ENCODE measurements at places on chromosomes 2 and 18.
A peak's percentile ranks its signal among the peaks of the same experiment; 100 is the strongest.

DNA sequence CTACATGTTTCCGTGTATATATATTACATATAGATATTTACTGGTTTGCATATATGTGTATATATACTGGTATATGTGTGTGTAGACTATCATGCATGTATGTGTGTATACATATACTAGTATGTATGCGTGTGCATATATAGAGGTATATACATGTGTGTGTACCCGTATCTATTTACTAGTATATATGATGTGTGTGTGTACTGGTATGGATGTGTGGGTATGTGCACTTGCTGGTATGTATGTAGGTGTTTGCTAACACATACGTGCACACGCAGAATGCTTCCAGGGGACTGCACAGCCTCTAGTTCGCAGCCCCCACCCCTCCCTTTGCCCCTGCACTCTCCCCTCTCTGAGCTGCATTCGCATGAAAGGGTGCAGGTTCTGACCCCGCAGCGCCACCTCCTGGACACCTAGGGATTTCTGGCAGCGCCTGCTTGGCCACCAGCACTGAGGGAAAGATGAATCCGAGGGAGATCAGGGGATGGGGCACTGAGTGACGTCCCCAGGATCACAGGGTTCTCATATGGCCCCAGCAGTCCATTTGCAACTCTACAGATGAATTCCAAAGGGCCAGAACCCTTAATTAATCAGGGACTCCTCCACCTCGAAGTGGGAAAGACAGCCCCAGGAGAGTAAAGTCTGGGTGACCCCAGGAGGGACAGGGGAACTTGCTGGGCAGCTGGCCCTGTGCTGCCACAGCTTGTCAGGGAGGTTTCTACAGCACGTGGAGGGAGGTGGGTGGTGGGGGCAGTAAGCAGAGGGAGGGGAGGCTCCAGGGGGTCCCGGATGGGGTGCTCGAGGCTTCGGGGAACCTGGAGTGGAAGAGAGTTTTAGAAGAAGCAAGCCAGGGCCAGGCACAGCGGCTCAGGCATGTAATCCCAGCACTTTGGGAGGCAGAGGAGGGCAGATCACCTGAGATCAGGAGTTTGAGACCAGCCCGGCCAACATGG is 66.8 kb upstream of the ASAP2 start:
- DNase-seq, result peak; percentile 74

- no peak for DNase-seq
These were observed 56.6 kb downstream of the ZNF638 start for GRCh38 chr2:71388214-71388613.

- DNase-seq, result no peak
These were observed 10.4 kb downstream of the COPS9 start for GRCh38 chr2:240125742-240126141.

GRCh38 chr2:126832014-126832413 is 66.7 kb upstream of the TEX51 start:
- DNase-seq, result no peak

DNA sequence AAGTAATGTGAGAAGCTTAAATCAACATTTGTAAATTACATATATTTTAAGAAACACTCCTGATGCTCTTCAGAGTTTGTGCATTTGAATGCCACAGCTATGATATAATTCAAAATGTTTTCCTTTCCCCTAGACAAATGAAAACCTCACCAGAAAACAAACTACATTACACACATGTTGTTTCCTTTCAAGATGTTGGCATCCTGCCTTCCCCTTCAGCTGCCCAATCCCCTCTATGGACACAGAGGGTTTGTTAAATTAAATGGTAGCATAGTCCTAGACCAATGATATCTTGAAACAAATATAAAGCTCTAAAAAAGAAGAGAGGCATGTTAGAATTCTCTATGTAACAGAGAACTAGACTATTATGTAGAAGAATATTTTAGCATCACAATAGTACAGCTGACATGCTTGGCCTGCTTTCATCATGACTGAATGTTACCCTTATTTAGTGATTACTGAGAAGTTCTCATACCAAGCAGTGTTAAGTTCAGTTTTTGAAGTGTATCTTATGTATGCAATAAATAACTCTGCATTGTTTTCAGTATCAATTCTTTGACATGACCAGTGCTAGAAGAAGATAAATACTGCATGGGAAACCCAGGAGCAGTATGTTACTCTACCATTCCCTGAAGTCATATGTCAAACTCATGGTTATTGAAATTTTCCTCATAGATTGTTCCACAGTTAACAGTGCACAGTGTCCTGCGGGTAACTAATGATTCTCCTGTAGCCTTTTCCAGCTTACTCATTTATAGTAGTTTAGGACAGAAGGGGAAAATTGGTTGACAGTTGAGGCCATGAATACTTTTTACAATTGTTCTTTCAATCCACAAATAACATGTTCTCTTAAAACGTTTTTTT is 316.3 kb upstream of the KCNJ3 start:
- DNase-seq, result no peak

GRCh38 chr18:25350489-25351251 is 1.3 kb downstream of the ZNF521 start:
- DNase-seq, result peak; percentile 56

DNA sequence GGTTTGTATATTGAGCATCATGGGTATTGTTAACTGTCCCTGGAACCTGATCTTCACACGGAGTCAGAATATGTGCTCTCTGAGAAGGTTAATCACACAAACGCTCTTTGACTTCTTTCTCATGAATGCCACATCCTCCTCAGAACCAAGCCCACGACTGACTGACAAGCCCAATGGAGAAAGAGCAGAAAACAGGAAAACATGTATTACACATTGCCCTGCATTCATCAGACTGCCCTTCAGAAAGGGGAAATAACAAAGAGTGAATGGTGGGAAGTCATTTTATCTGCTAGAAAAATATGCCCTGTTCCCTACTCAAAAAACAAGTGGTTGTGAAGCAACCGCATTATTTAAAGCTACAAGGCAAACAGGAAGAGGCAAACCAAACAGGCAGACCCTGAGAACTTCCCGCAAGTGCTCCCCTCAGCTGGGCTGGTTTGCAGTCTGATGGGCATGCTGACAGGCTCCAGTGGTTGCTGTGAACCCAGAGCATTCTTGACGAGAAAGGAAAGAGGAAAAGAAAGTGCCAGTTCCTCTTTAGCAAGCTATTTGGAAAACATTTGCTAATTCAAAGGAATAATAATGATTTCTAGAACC is 172.9 kb upstream of the SETBP1 start:
- DNase-seq, result no peak

- no peak for DNase-seq
These were observed 10.8 kb downstream of the ANO7 start for GRCh38 chr2:241199286-241199685.
